ENCODE measurements at places on chromosomes 1 and 21.

- no peak for DNase-seq
These were observed 160.3 kb downstream of the TGFBR3 start for GRCh38 chr1:91725618-91725988.

GRCh38 chr1:89770391-89770790, 50.4 kb upstream of the LRRC8D start:
- DNase-seq = no peak

GRCh38 chr1:161943737-161944136, 79.9 kb downstream of the OLFML2B start:
- DNase-seq = no peak

DNA sequence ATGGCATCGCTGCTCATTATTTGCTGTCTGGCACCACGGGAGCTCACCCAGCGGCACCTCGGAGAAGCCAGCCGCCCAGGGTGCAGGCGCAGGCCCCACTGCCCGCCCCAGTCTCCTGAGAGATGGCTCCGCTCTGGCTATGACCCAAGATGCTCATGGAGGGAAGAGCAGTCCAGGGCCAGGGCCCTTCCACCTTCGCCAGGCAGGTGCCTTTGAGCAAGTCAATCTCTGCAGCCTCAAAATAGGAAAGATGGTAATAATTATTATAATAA, 437.3 kb downstream of the KIF26B start:
- DNase-seq = no peak

DNA sequence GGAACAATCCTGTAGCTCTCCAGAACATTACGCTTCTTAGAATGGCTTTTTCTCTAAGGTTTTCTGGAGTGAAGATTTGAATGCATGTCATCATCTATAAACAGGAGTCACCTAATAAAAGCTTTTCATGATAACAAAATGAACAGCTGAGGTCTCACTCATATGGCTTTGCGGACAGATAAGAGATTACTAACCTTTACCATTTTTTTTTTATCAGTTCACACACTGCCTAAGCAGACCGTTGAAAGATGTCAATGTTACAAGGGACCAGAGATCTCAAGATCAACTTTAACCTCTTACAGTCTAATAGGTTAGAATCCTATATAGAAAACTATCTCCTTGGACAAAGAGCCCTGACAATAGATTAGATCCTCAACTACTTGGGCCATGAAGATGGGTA, 41.4 kb downstream of the SCMH1 start:
- no peak for DNase-seq

DNA sequence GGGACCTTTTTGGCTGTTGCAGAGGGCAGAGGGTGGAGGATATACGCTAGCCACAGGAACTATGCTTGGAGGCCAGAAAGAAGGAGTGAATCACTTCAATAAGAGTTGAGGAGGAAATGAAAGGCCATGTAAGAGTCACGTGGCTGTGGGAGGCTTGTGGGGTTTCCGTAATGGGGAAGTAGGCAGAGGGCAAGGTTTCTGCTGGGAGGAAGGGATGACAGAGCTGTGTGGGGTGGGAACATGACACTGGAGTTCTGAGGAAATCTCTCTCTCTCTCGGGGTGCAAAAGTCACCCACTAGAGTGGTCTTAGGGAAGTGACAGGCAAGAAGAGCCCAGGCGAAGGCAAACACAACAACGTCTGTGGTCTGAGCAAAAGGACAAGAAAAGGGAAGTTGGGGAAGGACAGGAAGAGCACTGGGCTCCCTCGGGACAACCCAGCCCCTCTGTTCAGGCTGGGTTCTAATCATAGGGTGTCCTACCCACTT, 3.9 kb upstream of the CD1C start:
- no peak for DNase-seq

GRCh38 chr1:204325944-204326343, 33.8 kb downstream of the PLEKHA6 start:
- DNase-seq = no peak

DNA sequence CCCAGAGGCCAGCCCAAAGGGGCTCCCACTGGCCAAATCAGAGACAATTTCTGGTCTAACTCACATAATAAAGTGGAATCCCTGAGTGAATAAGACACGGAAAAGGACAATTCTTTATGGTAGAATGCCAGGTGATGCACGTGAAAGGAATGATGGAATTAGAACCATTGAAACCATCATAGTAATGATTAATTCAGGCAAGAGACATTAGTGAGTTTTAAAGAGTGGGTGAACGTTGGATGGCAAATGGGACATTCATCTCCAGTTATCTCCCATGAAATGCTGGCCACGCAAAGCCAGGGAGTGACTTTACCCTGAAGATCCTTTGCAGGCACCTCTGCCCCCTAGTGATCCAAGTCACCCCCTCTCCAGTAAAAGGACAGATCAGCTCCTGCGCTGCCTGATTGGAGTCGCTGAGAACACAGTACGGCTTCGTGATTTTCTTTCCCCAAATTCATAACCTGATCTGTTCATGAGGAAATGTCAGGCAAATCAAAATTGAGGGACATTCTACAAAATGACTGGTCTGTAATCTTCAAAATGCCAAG, 87.5 kb downstream of the AJAP1 start:
- no peak for DNase-seq

DNA sequence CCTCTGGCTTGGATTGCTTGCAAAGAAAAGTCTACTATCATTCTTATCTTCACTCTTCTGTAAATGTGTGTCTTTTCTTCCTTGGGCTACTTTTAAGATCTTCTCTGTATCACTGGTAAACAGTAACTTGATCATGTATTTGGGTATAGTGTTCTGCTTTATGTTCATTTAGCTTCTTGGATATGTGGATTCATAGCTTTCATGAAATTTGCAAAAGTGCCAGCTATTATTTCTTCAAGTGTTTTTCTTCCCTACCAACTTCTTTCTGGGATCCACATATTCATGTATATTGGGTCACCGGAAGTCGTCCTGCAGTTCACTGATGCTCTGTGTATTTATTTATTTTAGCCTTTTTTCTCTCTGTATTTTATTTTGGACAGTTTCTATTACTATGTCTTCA, 11.3 kb downstream of the SYNJ1 start:
- no peak for DNase-seq

GRCh38 chr1:200738327-200738948, at the start of gene CAMSAP2:
Gene CAMSAP2 (plus strand): TSS chr1:200738893. CDS start chr1:200739828, 935 bp downstream.
- peak; percentile 67 for DNase-seq

DNA sequence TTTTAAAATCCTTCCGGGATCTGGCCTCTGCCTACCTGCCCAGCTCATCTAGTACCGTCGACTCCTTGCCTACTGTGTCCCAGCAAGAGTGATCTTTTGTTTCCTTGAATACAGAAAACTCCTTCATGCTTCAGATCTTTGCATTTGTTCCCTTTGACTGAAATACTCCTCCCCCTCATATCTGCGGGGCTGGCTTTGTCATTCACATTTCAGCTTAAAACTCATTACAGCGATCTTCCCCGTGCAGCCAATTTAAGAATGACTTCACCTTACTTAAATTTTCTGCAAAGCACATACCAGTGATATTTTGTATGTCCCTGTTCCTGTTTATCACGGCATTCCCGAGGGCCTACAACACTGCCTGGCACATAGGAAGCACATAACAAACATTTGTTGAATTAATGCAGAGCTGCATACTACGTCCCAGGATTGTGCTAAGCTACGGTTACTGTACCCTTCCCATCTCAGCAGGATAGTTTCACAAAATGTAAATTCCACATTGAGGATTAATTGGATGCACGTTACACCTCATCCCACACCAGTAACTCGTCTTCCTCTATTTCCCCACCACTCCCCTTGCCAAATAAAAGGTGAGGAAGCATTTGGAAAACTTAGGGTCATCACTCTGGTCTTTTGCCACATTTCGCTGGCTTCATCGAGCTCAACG, 837 bp upstream of the DESI2 start:
- DNase-seq = no peak

DNA sequence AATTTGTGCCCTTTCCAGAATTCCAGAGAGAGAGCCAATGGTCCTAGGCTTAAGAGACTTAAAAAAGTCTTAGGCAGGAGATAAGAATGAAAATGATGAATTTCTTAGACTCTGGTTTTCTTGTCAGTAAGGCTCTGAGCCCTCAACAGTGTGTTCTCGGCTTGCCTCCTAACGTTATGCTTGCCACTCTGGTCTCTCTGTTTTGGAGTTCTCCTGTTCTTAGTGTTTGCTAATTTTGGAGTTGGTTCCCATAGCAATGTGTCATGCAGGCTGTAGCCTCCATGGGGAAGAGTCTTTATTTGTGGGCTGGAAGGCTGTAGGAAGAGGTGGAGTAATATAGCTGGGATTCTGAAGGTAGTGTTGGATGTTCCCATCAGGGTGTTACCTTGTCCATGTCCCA, 19.9 kb downstream of the TBX19 start:
- no peak for DNase-seq

GRCh38 chr1:184836934-184837895, 82.6 kb upstream of the EDEM3 start:
- DNase-seq = no peak

GRCh38 chr1:6357243-6357936, 36.2 kb downstream of the ACOT7 start:
- no peak for DNase-seq

DNA sequence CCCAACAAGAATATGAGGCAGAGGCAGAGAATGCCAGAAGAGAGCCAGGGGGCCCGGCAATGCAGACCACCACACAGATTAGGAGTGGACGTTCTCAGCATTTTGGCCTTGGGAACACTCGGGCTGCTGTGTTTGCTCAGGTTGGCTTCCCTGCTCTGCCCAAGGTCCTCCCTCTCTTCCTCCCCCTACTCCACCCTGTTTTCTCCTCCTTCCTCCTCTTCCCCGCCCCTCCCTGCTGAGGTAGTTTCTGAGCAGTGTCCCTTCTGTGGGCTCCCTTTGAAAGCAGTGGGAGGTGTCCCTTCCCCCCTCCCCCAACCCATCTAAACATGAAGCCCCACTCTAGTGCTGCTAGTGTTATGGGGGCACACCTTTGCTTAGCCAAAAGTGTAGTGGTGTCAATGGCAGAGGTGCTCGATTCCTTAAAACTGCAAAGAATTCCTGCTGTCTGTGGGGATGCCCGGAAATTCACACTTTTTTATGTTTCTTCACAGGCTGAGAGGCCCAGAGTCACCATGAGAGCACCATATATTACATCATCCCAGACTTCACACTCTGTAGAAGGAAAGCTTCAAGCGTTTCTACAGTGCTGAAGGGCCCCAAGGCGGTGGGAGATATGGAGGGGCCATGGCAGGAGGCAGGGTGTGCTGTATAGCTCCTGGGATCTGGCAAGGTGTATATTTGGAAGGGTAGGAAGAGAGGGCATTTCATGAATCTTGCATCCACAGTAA, at the start of gene HHIPL2:
TSS of gene HHIPL2 (minus strand) at position 161 of the 728 bp plus-strand sequence. CDS start at position 101, 60 bp downstream.
- DNase-seq = no peak

DNA sequence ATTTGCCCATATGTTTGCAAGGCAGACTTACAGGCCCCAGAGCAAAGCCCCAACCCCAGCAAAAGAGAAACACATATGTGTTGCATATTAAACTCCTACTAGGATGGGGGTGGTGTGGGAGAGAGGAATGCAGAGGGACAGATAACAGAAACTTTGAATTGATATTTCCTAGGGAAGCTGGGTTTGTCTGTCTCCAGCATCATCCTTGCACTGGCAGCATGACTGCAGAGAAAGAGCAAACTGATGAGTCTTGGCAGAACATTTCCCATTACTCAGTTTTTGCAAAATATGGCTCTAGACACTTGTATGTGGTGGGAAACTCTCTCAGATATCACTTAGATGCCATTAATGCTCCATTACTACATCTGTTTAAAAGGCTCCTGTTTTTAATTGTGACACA, 43.8 kb upstream of the MARK1 start:
- DNase-seq = no peak

GRCh38 chr1:22141554-22142314, 1.2 kb downstream of the WNT4 start:
- DNase-seq = no peak

DNA sequence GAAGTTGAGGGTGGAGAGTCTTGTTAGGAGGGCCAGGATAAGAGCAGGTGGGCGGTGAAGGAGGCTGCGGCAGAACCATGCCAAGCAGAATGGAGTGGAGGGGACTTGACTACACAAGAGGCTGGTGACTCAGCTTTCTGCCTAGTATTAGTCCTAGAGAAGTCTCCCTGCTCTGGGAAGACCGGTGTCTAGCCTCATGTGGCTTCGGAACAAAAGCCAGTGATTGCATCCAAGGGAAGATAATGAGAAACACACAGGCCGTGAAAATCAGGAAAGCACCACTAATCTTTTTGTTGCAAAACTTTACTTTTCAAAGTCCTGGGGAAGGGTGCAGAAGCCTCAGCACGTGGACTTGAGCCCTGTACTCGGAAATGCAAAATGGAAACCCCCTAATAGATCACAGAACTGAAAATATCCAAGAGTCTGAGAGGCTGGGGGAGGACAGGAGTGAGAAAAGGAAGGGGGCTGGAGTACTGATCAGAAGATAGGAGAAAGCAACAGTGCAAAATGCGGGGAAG, 31.4 kb downstream of the DDR2 start:
- DNase-seq = no peak

- no peak for DNase-seq
These were observed 54.5 kb downstream of the TBCE start for GRCh38 chr1:235421751-235422150.

- DNase-seq = no peak
These were observed 954 bp downstream of the MARK1 start for GRCh38 chr1:220528679-220529501.

- no peak for DNase-seq
These were observed 62.7 kb upstream of the ATP1B1 start for GRCh38 chr1:169043823-169044222.

DNA sequence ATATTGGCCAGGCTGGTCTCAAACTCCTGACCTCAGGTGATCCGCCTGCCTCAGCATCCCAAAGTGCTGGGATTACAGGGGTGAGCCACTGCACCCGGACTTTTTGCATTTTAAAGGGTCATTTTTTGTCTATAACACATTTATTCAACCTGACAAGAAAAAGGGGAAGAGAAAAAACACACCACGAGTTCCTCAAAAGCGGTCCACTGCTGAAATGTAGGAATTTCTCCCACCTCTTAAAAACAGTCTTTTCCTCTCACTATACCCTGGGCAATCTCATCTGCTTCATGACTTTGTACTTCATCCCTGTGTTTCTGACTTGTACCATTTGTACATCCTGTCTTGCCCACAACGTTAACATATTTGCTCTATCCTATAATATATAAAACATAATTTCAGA, 413.3 kb upstream of the PTBP2 start:
- no peak for DNase-seq

- no peak for DNase-seq
These were observed 53.8 kb downstream of the PLPP3 start for GRCh38 chr1:56525489-56526041.

GRCh38 chr1:117646007-117646811, 40.4 kb downstream of the TENT5C start:
- no peak for DNase-seq

DNA sequence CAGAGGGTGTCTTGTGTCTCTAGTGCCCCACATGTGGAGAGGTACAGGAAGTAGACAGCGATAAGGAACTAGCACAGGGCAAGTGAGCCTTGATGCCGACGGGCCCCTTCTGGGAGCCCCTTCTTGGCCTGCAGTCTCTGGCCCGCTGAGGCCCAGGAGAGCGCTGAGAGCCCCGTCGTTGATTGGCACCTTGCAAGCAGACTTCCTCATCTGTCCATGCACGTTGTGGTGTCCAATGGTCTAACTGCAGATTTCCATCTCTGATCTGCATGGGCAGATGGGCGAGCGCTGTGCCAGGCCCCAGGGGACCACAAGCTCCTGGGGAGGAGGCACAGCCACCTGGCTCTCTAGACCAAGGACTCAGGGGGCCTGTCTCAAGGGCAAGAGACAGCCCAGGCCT, 32.4 kb downstream of the PLEKHA6 start:
- DNase-seq = no peak

GRCh38 chr21:35127851-35128250, 78.7 kb upstream of the RUNX1 start:
- DNase-seq = no peak

GRCh38 chr21:14058566-14058965, 152.2 kb downstream of the LIPI start:
- DNase-seq = no peak

- no peak for DNase-seq
These were observed 36.1 kb downstream of the EPB41 start for GRCh38 chr1:28950449-28950848.

Data from stimulated activated CD4-positive, alpha-beta T cell treated with anti-CD3 and anti-CD28 coated beads, TNF-alpha, amount 100 ng/mL, for 4 hours (primary cell).